Vagina (tissue), 2 donors: ENCODE measurements at places on chromosomes 7 and 10.

DNA sequence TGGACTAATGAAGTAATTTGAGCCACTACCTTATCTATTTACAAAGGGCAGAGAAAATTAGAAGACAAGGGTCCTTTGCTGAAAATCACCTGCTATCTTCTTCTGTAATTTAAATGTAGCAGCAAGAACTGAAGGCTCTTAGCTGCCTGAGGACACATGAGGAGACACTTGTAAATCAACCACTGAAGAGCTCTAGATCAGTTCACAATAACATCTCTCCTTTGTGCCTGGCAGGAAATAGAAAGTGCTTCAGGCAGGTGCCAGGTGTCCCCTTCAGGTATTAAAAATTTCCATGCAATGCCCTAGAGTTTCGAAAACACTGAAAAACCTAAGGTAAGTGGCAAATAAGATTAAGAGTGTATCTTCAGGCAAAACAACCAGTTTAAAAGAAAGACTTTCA is 474.6 kb downstream of the GRM8 start:
- no peak for DNase-seq

DNA sequence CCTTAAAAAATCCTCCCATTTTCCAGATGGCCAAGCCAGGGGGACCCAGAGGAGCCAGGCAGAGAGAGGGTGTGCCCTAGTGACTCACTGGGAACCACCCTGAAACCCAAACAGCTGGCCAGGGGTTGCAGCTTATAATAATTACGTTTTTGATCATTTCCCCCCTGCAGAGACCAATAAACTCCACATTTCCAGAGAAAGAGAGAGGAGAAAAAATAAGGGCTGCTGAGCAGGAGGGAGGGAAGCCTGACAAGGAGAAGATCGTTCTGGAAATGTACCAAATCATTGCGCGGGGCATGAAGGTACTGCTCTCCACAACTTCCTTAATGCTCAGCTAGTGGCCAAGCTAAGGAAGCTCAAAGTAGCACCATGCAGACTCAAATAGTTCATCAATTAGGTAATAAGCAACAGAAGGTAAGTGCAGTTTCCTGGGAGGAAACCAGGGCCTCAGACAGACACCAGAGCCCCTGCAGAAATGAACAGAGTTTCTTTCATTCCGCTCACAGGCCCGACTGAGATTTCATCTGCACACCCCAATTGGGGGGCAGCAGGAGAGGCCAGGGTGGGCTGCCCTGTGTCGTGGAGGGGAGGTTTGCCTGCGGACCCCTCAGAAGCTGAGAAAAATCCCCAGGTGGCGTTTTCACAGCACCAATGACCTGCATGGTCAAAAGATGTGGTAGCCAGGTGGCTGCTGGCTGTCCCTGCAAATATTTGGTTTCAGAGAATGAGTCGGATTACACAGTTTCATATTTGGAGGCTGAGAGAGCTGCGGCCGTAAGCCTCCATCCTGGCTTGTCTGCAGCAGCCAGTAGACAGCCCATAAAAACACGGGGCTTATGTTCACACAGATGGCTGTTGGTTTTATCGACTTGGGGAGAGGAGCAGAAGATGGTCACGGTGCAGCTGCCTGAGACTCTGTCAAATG is 153.2 kb upstream of the LYZL2 start:
- no peak for DNase-seq

DNA sequence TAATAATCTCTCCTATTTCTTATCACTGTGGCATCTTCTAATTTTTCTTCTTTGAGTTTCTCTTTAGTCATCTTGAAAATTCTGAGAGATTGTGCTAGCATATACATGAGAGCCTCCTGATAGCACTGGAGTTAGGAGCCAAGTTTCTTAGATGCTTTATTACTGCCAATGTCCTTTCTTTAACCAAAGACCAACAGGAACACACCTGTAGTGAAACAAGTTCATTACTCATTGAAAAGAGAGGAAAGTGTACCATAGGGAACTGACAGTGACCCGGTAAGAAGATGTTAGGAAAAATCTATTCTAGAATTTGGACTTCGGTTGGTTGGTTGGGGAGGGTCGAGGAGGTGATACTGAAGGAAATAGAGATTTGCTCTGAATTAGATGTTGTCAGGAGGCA is 27.1 kb upstream of the CD36 start:
- no peak for DNase-seq

GRCh38 chr7:4078580-4078979 is 603.5 kb upstream of the FOXK1 start:
- DNase-seq = no peak
